ENCODE measurements at places on chromosomes 6 and 20.

DNA sequence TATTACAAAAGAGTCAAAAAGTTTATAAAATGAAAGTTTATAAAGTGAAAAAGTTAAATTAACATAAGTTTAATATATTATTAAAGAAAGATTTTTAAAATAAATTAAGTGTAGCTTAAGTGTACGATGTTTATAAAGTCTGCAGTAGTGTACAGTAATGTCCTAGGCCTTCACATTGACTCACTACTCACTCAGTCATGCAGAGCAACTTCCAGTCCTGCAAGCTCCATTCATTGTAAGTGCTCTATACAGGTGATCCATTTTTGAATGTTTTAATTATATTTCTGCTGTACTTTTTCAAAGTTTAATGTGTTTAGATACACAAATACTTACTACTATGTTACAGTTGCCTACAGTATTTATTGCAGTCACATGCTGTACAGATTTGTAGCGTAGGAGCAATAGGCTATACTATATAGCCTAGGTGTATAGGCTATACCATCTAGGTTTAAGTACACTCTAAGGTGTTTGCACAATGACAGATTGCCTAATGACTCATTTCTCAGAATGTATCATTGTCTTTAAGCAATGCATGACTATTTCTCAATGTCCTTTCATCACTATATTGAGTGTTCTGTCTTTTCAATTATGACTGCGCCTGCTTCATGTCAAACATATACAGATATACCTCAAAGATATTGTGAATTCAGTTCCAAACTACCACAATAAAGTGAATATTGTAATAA, 1110.3 kb upstream of the MAP3K7 start:
- no peak for DNase-seq

DNA sequence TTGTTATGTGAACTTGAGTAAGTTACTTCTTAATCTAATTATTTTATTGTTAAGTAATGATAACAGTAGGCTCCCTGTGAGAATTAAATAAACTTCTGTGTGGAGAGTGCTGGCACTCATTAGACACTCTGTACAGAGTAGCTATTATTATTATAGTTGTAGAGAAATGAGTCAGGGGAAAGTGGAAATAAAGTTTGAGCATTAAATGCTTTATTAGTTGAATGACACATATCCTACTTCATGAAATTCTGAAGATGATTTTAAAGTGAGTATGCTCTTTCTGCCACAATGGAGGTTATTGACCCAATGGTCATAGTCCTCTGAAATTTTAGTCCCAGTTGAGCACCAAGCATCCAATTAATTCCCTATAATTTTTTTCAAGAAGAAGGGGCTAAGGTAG, 5.9 kb downstream of the ECI2 start:
- no peak for DNase-seq

DNA sequence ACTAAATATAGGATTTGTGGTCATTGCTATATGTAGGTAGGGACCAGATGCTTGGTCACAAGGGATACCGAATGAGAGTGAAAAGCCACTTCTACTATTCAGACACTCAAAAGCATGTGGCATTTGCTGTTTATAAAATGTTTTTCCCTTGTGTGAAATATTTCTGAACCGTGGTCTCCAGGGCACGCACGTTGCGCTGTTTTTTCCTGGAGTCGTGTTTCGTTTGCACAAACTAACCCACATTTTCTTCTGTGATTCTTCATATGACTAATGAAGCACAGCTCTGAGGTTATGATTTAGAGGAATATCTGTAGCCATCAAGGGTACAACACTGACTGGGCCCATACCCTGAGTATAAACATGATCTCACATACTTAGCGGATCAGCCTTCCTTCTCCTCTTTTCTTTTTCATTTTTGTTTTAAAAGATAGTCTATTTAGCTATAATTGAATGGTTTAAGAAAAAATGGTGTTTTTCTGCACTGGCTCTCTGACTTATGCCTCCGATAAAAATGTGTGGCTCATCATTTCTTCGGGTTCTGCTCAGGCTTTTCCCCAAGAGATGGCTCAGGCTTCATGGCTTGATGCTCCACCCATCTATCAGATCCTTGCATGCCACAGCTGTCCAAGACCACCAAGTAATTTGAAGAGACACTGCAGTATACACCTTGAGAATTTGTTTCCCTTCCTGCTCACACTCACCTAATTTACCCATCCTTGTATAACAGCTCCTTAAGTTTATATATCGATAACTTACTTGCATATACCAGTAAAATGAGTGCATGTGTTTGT, 59.9 kb upstream of the HBS1L start:
- DNase-seq = no peak

- no peak for DNase-seq
These were observed 38.8 kb downstream of the ISM1 start for GRCh38 chr20:13259921-13260320.

- no peak for DNase-seq
These were observed 32.3 kb upstream of the OVOL2 start for GRCh38 chr20:18090044-18090443.

DNA sequence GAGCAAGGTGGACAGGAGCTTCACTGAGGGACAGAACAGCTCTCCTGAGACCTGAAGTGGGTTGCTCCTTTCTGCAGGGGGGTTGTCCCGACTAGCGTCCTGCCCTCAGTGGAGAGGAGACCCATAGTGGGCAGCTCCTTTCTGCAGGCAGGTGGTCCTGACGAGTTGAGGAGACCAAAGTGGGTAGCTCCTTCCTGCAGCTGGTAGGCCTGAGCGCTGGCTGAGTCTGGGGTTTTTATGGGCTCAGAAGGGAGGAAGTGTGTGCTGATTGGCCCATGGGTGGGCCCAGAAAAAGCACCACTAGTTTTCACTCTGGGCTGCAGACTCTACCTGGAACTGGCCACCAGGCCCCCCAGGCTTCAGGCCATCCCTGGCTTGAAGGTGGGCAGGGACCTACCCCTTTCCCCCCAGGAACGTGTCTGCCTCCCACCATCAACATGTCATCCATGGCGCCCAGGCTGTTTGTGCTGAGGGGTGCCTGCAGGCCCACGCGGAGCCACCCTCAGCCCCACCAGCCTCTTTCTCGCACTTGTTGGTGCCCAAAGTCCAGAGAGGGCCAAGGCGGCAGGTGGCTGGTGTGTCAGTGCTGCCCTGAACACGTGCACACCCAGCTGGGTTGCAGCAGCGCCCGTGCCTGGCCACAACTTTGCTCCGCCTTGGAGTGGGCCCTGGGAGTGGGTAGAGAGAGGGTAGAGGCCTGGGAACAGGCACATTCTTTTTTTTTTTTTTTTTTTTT, 1.6 kb upstream of the DEK start:
- DNase-seq = no peak

DNA sequence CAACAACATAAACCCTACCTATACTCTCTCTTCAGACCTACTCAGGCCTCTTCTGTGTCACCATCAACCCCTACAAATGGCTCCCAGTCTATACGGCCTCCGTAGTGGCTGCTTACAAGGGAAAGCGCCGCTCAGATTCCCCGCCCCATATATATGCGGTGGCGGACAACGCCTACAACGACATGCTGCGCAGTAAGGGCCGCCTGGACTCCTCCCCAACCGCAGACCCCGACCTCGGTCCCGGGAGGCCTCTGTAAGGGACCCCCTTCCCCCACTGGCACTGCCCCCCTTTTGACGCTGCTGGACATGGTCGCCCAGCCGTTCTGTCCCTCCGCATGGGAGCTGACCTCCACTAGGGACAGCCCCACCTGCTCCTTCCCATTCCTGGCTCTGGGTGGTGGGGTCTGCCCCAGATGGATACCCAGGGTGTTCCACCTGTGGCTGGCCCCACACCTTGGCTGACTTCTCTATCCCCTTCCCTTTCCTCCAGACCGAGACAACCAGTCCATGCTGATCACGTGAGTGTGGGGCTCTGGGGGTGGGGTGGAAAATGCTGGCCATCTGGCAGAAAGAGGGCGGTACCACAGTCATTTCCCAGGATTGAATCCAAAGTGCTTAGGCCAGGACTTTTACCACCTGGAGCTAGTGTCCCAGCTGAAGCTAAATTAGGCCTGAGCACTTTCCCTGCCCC, 25.0 kb downstream of the MYH7B start:
- no peak for DNase-seq

- DNase-seq = no peak
These were observed 71.0 kb upstream of the MRAP2 start for GRCh38 chr6:83962582-83962981.
